ENCODE measurements at places on chromosomes 16 and 17.

DNA sequence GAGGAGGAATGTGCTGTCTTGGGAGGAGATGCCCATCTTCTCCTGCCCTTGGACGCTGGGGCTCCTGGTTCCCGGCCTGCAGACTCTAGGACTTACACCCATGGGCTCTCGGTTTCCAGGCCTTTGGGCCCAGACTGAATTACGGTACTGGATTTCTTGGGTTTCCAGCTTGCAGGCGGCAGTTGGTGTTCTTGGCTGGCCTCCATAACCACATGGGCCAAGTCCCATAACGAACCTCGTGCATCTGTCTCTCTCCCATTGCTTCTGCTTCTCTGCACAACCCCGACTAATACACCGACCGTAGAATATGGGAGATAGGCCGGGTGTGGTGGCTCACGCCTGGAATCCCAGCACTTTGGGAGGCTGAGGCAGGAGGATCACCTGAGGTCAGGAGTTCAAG is 162.6 kb downstream of the SDK2 start:
- DNase-seq = no peak

DNA sequence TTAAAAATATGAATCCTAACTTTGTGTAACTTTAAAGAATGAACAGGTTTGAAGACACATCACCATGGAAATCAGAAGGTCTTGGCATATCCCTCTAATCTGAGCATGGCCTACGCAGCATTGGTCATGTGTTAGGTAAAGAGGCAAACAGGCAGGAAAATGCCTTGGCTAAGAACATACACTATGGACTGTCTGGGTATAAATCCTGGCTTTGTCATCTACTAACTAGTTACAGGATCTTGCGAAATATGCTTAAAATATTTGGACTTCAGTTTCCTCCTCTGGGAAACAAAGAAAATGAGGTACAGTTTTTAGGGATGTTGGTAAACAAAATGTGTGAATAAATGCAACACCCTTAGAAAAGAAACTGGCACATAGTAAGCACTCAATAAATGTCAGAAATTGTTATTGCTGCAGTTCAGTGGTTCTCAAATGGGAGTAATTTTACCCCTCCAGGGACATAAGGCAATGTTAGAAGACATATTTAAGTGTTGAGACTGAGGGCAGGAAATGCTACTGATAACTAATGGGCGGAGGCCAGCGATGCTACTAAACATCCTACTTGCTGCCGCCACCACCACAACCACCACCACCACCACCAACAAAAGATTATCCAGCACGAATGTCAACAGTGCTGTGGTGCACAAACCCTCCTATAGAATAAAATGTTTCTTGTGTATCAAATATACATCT is 770.8 kb upstream of the SOX9 start:
- peak; percentile 52 for DNase-seq

DNA sequence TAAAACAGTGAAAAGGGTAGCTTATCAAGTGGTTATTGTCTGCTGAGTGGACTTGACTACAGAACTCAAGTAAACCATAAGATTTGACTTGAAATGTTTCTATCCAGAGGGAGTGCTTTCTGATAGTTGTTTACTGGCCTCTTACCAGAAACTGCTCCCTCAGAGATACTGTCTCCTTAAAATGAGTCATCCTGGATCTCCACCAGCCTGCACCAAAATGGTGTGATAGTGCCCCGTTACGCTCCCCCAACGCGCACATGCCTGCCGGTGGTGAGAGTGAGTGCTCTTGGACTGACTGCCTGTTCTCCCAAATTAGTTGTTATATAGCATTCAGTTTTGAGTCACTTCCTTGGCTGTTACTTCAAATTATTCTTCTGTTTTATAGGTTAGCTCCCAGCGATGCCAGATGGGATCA is 22.9 kb downstream of the PRCD start:
- peak; percentile 91 for DNase-seq

GRCh38 chr17:62723842-62724241 is 84.3 kb downstream of the MARCHF10 start:
- no peak for DNase-seq

DNA sequence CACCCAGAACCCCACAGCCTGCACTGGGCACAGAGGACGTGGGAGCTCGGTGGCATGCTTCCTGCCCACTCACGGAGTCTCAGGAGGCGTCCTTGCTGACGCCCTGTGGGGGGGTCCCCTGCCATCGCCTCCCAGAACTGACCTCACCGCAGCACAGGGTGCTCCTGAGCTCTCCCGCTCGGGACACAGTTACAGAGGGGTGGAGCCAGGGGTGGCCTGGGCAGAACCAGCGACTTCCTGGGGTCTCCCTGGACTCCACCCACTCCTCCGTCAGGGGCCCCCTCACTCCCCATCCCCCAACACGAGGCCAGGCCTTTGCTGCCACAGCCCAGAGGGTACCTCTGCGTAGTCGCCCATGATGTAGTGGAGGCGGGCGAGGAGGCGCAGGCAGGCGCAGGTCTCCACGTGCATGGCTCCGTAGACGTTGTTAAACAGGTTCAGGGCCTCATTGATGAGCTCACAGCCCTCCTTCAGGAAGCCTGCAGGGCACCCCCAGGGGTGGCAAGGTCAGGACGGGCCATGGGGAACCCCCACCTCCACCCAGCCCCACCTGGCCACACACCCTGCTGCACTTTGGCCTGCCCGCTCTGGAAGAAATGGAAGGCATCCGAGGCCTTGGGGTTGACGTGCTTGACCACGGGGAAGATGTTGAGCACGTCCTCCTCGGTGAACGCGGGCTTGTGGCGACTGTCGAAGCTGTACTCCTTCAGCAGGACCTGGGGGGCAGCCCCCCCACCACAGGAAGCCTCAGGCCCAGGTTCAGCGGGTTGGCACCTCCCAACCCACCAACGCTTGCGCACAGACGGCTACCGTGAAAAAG is 17.8 kb downstream of the CLUH start:
- DNase-seq = no peak

- DNase-seq = no peak
Observed at GRCh38 chr17:18314059-18314730, 599 bp downstream of the TOP3A start.

GRCh38 chr16:86581458-86581857 is 3.1 kb downstream of the FOXL1 start:
- DNase-seq = no peak

DNA sequence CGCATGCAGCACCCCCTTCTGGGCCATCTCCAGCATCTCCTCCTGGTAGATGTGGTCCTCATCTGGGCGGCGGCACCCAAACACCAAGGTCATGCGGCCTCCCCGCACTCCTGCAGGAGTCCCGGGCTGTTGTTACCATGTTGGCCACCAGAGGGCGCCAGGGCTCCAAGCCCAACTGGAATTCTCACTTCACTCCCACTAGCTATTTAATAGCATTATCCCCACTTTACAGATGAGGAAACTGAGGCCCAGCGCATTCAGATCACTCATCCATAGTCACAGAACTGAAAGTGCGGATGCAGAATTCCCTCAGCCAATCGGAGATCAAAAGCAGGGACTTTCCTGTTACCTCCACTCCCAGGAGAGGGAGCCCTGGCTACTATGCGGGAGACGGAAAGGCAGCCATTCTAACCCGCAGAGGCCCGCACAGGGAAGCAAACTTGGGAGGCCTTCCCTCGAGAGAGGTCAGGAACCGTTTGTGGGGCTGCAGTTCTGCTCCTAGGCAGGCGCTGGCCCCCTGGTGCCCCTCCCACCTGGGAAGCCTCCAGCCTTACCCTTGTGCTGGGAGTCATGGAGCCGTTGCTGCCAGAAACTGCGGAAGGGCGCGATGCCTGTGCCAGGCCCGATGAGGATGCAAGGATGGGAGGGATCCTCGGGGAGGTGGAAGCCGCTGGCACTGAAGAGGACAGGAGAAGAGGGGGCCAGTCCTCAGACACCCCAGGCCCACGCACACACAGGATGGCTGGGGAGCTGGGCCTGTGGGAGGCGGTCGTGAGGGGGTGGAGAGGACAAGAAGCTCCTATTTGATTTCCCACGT is 40.1 kb downstream of the NOS2 start:
- DNase-seq = peak; percentile 45

- DNase-seq = no peak
Observed at GRCh38 chr16:22355487-22355908, 18.9 kb downstream of the CDR2 start.

GRCh38 chr17:10059684-10060211 is 138.7 kb downstream of the GAS7 start:
- no peak for DNase-seq

DNA sequence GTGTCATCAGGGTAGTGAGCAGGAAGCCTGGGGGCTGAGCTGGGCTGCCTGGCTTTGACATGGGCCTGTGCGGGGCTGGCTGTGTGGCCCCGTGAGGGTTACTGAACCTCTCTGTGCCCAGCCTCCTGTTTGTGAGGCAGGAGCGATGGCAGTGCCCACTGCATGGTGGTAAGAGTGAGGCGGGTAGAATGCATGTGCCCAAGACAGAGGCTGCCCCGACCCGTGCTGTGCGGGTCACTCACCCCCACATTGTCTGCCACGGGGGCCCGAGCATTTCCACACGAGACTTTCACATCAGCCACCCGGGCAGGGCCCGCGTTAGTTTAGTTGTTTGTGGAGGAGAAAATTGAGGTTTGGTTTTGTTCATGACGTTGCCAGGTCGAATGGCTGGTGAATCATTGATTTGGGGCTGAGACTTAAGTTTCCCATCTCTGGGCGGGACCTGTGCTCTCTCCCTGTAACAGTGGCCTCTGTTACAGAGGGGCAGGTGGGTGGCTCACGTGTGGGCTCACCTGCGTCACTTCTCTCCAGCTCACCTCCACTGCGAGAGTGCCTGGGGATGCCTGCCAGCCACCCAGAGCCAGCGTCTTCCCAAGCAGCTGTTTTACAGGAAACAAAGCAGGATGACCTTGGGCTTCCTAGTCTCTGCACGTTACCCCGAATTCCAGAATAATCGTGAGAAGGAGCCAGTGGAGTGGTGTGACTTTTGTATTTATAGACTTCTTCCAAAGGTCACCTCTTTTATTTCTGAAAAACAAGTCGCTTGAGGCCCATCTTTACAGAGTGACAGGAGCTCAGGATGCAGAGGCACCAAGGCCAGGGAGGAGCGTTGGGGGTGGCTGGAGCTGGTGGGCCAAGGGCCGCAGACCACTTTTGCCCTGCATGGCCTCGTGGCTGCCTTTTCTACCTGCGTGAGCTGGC is 150.6 kb downstream of the RPTOR start:
- no peak for DNase-seq

GRCh38 chr16:64627288-64627687 is 494.6 kb downstream of the CDH11 start:
- DNase-seq = peak; percentile 5

GRCh38 chr16:85955566-85955965 is 56.6 kb downstream of the IRF8 start:
- DNase-seq = no peak

DNA sequence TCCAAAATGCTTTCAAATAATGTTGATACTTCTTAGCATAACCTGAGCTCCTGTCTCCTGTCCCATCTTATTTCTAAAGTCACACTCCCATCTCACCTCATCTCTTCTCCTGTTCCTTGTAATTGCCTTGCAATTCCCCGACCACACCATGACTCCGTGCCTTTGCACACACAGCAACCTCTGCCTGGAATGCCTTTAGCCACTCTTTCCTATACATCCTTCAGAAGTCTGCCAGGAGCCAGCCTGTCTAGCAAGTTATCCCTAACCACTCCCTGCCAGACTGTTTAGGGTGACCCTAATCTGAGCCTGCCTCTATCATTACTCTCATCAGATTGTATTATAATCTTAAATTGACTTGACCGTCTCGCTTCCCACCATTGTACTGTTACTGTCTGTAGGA is 168.0 kb upstream of the NOG start:
- DNase-seq = no peak

DNA sequence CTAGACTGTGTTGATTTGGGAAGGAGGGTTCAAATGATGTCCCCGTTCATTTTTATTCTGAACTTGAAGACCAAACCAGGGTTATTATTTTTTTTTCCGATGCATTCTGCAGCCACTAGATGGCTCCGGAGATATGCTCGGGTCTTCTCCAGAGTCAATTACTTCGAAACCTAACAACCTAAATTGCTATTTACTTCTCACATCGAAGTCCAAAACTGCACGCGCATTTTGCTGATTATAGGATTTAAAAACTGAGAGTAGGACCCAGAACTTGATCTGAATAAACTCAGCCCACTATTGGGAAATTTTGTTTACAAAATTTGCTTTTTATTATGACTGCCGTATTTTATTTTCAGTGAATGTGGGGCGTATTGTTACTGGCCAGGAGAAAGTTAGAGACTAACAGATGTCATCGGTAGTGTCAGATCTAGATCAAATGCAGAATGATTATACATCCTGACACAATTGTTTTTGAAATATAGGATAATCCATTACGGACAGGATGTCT is 263.8 kb downstream of the HS3ST3A1 start:
- DNase-seq = peak; percentile 78

DNA sequence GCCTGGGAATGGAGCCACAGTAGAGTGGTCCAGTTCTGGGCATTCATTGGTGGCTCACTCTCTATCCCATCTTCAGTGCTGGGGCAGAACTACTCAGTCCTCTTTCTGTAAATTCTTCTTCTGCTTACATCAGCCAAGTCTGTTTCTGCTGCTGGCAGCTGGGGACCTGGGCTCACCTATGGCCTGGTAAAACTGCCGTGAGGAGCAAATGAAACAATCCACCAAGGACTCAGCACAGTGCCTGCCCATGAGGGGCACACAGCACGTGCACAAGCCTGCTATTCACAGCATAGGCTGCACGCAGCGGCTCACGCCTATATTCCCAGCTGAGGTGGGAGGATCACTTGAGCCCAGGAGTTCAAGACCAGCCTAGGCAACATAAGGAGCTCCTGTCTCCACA is 30.9 kb upstream of the SNN start:
- no peak for DNase-seq

DNA sequence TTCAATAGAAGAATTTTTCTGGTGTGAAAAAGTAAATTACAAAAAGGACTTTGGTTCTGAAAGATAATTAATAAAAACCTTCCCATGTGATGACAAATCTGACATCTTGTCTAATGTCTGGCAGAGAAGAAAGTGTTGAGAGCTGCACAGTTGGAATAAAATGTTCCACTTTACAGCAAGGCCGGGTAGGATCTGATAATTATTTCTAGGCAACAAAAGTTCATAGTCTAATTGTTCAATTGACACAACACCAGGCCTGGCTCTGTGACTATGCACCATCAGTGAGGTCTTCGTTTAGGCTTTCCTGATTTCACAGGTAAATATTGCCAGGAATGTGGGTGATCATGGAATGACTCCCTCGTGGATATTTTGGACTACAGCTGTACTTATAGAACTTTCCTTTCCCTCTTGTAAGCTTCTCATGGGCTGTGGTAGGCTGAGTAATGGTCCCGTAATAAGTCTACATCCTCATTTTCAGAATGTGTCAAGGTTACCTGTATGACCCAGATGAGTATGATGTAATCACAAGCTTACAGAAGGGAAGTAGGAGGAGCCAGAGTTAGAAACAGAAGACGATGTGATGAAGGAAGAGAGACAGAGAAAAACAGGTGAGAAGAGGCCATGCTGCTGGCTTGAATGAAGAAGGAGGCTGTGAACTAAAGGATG is 217.0 kb downstream of the CDH13 start:
- DNase-seq = no peak

All from cardiac fibroblast (primary cell).